Breast epithelium (tissue), 4 donors: ENCODE measurements at places on chromosomes 2 and 18. TPM values are rescaled to one million over a fixed set of nuclear protein-coding genes. Genes with fewer than 3 reads are reported as not detected.

GRCh38 chr2:44572196-44572900 lies 210.6 kb downstream of the CAMKMT start:
- DNase-seq, result no peak

Gene UPP2
- not detected for total RNA-seq

Gene COLEC11
- total RNA-seq, result 0.33 TPM

DNA sequence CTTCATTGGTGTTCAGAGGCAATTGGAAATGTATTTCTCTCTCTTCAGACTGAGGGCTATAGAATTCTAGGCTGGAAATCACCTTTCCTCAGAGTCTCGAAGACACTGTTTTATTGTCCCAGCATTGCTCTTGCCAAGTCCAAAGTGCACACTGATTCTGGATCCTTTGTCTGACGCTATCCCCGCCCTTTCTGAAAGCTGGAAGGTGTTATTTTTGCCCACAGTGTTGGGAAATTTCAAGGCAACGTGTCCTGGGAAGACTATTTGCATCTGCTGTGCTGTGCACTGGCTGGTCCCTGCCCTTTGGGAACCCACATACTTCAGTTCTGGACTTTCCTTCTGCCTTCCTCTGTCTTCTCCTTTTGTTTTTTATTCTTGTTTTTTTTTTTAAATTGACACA lies 190.8 kb downstream of the SH3BP4 start:
- no peak for DNase-seq

- no peak for DNase-seq
Observed at GRCh38 chr2:158741625-158742024, 53.5 kb upstream of the DAPL1 start.

DNA sequence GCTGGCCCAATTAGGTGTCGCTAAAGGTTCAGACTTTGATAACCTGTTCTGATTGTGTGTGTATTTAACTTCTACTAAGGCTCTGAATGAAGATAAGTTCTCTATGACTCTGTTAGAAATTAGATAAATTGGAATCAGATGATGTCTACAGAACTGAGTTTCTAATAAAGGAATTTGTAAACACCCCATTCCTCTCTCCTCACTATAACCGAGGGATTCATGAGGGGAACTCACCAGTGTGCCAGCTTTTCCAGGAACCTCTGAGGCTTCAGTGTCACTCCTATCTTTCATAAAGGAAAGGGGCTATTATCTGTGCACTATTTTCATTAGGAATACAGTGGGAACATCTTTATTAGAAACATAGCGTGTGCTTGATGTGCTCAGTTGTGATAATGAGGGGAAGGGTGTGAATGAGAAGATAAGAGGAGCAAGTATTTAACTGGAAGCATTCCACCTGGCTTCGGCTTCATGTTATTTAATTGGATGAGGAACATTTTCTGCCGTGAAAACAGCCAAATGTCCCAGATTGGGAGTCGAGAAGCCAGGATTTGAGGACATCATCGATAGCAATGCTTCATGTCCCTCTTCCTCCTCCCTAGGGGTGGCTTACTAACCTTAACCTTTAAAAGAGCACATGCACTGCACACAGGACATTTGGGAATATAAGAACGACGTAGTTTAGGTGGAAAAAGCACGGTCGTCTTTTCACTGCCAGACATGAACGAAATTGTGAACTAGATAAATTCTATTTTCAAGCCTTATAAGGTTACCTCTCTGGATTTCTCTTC lies 84.8 kb upstream of the TCF4 start:
- DNase-seq, result no peak

Gene PRKD3
- total RNA-seq, result 46.5 TPM

GRCh38 chr2:221567809-221568208 lies 4.3 kb downstream of the EPHA4 start:
- DNase-seq, result no peak

GRCh38 chr2:104408266-104408665 lies 445.6 kb upstream of the POU3F3 start:
- no peak for DNase-seq

- no peak for DNase-seq
Observed at GRCh38 chr2:113709022-113709421, 47.4 kb downstream of the SLC35F5 start.

GRCh38 chr2:54380670-54381069 lies 75.5 kb upstream of the SPTBN1 start:
- no peak for DNase-seq

- no peak for DNase-seq
Observed at GRCh38 chr18:70028734-70029133, 81.1 kb upstream of the CD226 start.

DNA sequence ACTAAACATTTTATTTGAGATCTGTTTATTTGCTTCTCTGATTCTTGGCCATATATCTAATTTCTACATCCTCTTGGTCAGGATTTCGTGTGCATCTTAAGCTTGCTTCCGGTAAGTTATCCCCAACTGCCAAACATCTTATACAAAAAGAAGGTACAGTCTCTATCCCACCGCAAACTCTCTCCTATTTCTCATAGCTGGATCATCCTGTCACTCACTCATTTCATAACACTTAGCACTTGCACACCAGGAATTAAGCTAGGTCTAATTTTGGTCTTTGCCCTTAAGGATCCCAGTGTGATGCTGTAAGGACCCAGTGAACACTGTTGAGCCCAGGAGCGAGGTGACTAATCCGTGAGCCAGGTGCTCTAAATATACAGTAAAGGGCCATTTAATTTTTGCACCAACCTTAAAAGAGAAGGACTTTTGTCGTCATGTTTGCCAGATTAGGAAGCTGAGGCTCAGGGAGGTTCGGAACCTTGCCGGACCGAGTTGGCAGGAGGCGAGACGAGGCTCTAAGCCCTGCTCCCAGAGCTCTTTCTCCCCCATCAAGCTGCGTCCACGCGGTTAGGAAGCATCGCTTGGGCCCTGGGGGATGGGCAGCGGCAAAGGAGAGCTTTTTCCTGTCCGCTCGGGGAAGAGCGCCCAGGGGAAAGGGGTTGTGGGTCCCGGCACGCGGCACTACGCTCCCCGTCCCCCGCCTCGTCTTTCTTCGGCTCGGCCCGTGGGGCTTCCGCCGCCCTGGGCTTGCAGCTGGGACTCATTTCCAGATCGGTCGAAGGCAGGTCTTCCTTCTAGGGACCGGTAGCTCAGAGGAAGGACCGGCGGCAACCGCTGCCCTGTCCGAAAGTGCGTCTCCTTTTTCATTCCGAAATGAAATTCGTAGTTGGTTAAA lies 4.1 kb upstream of the ITPRIPL1 start:
- no peak for DNase-seq

DNA sequence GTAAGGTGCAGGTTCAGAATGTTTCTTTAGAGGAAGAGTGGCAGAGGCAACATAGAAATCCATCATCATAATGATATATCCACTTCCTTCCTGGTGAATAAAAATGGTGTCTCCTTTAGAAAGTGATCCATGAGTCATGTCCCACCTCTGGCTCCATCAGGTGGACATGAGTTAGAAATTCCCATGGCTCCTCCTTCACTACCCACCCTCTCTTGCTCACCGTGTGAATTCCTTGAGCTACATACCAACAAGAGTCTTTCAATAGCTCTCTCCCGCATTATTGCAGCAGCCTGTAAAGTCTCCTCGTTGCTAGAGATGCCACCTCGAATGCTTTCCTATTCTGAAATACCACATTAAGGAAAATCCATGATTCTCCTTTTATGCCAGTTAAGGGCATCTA lies 317.6 kb downstream of the LNPK start:
- DNase-seq, result no peak

DNA sequence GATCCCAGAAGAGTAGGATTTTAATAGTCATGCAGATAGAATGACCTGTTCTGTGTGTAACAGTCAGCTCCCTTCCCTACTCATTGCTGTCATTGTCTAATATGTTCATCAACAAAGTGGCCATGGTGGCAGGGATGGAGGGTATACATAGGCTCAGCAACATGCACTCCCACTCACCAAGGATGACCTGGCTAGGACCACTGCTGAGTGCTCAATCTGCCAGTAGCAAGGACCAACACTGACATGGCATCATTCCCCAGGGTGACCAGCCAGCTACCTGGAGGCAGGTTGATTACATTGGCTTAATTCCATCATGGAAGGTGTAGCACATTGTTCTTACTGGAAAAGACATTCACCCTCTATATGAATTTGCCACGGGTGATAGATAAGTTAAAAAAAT lies 401.7 kb upstream of the CELF4 start:
- no peak for DNase-seq

DNA sequence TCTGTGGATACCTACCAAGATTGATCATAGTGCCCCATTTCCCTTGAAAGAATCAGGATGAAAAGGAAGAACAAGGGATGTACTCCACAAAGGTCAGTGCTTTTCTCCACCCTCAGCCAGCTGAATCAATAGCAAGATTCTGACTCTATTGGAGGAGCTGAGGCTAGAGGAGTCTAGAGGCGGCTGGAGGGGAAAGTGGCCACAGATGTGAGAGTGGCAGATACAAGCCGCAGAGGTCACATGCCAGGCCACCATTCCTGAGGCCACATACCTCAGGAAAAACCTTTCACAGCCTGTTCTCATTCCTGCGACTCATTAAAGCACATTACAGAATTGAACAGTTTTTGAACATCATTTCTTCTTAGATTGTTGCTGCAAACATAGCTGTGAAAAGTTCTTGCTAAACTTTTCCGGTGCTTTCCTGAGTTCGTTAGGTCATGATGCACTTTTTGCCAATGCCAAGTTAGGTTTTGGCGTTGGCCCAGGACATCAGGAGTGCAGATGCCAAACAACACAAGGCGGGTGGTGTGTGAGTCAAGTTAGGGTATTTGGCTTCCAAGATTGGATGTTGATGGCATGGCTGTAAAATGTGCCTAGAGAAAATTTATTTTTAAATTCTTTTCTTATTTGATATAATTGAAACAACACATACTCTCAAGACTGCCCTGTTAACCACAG lies 160.7 kb upstream of the SP5 start:
- no peak for DNase-seq

Gene FBXO48
- 1.6 TPM for total RNA-seq

- DNase-seq, result no peak
Observed at GRCh38 chr2:67917332-67918054, 145.3 kb downstream of the C1D start.

Gene IL1RL1
- total RNA-seq, result 27.8 TPM

- DNase-seq, result no peak
Observed at GRCh38 chr2:71417300-71418202, 35.8 kb upstream of the DYSF start.

DNA sequence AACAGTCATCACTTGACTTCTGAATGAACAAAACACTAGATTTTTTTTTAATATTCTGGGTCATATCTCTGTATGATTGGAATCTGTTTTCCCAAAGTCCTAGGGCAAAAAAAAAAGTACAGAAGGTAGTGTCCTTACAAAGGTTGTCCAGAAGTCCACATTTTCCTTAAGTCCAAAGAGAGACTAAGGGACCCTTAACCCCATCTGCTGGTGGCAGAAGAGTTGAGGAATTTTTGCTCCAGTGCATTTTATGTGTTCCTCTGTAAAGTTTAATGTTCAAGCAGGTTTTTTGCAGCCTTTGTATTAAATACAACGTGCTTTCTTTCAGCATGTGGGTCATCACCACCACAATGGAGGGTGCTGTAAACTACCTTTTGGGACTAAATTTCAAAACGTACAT lies 215.9 kb downstream of the SP3 start:
- no peak for DNase-seq

Gene IHH
- total RNA-seq, result 0.16 TPM

DNA sequence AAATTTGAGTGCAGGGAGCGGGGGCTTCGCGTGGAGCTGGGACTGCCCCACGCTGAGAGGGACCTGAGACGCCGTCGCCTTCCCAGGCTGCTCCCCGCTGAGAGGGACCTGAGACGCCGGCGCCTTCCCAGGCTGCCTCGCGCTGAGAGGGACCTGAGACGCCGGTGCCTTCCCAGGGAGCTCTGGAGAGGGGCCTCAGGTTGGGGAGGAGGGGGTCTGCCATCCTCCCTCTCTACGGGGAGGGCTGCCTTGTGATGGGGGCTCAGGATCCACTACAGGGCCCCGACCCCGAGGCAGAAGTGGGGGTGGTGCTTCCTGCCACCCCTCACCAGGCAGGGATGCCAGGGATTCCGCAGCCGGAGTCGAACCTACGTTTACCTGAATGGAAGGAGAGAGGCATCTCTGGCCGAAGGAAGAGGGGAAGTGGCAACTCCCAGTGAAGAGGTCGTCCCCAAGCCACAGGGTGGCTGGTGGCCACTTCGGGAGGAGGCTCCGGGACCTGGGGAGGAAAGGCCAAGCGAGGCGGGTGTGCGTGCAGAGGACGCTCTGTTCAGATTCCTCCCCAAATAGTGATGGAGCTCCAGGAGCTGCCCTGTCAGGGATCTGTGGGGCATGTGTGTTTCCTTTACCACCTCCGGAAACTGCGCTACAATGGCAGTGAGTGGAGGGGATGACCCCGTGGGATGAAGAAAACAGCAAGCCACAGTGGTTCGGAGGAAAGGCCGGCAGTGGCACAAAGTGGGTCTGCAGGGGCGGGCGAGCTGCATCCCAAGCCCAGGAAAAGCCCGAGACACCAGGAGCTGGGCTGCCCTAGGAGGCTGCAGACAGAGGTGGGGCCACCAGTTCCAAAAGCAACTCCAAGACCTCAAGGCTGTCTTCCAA lies 108.2 kb upstream of the CTDP1 start:
- peak; percentile 16 for DNase-seq

DNA sequence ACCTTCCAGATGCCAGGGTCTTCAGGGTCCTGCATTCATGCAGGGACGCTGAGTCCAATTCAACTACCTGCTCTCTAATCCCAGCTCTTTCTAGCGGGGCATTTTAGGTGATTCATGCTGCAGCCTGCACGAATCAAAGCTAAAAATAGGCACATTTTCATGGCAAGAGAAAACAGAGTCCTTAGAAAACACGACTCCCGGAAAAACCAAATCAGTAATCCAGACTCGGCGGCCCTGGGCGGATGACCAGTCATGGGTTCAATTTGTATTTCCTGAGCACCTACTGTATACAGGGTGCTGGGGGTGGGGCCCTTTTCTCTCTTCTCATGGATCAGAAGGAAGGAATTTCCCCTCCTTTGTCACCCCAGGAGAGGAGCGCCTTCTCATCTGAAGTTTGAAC lies 64.4 kb downstream of the LONRF2 start:
- DNase-seq, result no peak

Gene ALPG
- total RNA-seq, result not detected

DNA sequence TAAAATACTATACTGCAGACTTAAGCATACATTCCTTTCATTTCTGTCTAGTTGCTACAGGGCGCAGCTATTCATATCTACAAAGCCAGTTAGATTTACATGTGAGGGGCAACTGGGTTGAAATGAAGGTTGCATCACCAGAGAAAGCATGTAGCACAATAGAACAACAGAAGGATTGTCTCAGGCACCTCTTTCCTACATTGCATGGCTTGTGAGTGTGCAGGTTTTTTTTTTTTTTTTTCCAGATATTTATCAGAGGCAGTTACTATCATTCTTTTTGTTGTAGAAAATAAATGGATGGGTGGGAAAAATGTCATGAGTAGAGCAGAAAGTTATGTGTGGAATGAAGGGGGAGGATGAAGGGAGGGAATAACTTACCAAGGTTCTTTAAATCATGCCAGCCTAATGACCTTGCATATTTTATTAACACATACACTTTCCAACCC lies 86.8 kb downstream of the ERBB4 start:
- no peak for DNase-seq

Gene GAREM2
- 1.2 TPM for total RNA-seq

Gene CFC1B
- not detected for total RNA-seq

DNA sequence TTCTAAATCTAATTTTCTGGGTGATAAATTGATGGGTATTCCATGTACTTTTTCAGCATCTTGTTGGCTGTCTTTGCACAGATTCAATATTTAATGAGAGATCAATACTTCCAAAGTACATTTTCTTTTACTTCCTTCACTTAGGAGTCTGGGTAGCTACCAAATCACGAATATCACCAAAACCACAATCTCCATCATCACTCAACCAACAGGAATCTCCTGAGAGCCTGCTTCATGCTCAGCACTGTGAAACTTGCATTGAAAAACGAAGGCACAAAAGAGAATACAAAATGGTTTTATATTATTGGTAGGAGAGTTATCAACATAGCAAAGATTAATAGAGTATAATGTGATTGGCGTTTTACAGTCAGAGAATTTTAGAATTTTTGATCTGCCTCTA lies 261.5 kb upstream of the DSEL start:
- DNase-seq, result no peak
